ENCODE measurements at places on chromosomes 7 and 10.

DNA sequence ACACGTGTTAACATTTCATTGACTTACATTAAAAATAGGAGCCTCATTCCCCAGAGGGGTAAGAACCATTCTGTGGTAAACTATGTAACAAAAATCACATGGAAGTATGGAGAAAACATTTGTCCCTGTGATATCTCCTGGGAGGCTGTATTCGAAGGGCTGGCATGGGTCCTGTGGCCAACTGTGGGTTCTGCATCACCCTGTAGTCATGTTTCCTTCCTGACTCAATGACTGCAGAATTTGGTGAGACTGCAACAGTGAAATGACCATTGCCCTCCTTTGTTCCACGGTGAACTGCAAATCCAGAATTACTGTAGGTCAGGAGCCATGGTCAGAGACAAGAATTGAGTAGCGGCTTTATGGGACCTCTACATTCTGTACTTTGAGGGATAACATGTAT is 3.6 kb upstream of the ZEB1 start:
- DNase-seq, result no peak

- no peak for DNase-seq
These were observed 289.2 kb upstream of the NRP1 start for GRCh38 chr10:33623669-33624068.

GRCh38 chr10:82162549-82163195 is 287.7 kb downstream of the NRG3 start:
- DNase-seq, result no peak

GRCh38 chr7:30019387-30019786 is 7.1 kb downstream of the FKBP14 start:
- no peak for DNase-seq

- no peak for DNase-seq
These were observed 228.6 kb upstream of the TMEM72 start for GRCh38 chr10:44682507-44682906.

- no peak for DNase-seq
These were observed 21.3 kb downstream of the MDH2 start for GRCh38 chr7:76069238-76069638.

DNA sequence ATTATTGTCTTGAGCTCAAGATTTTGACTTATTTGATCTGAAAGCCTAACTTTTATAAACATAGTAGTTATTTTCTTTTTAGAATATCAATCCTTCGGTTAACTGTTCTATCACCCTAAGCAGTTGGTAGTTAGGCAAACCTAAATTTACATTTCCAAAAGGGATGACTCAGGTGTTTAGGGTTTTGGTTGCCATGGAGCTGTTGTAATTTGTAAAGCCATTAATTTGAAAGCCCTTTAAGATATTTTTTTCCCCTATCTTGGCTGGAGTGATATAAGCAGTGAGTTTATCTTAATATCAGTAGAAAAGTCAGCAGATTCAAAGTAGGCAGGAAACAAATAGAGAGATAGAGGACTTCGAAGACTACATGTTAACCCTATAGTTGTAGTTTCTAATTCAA is 1472.6 kb upstream of the CELF2 start:
- DNase-seq, result no peak

DNA sequence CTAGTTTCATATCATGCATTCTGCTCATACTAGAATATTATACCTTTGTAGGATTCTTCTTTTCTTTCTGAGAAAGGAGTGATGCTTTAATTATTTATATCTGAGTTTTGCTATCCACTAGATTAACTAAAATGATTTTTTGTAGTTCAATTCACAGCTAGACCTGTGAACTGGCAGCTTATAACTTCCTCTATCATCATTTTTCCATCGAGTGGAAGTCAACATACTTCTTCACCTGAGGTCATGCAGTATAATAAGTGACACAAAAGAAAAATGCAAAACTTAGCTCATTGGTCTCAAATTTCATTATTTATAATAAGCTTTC is 8.0 kb downstream of the LRRN3 start:
- no peak for DNase-seq

GRCh38 chr10:30883116-30883515 is 148.5 kb downstream of the ZNF438 start:
- no peak for DNase-seq

- DNase-seq, result no peak
These were observed 6.3 kb upstream of the IL2RA start for GRCh38 chr10:6068422-6068821.

GRCh38 chr10:83127942-83128575 is 1011.2 kb upstream of the GHITM start:
- DNase-seq, result no peak

DNA sequence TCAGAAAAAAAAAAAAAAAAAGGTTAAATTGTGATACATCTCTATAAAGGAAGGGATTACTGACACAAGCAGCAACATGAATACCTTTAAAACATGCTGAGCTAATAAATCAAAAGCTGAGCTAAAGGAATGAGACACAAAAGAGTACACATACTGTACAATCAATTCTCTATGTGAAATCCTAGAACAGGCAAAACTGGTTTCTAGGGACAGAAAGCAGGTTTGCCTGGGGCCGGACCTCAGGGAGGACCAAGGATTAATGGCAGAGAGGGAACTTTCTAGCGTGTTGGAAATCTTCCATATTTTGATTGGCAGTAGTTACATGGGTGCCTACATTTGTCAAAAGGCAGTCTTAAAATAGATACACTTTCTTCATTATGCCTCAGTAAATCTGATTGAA is 52.5 kb downstream of the KLRG2 start:
- DNase-seq, result no peak

- no peak for DNase-seq
These were observed 120.3 kb upstream of the ADAM12 start for GRCh38 chr10:126508535-126509040.

GRCh38 chr10:100745882-100746783 is 751 bp downstream of the PAX2 start:
- no peak for DNase-seq

DNA sequence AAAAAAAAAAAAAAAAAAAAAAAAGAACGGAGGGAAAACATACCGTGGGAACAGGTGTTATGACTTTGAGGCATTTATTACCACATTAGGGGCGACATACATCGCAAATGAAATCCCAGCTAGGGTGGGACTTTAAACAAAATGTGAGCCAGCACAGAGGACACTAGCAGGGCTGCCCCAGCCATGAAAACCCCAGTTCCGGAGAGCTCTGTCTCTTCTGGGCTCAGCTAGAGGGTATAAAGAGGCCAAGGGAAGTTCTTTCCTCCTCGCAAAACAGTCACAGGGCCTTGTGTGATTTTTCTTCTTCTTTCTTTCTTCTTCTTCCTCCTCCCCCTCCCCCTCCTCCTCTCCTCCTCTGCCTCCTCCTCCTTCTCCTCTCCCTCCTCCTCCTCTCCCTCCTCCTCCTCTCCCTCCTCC is 59.9 kb upstream of the ECHDC3 start:
- DNase-seq, result no peak

DNA sequence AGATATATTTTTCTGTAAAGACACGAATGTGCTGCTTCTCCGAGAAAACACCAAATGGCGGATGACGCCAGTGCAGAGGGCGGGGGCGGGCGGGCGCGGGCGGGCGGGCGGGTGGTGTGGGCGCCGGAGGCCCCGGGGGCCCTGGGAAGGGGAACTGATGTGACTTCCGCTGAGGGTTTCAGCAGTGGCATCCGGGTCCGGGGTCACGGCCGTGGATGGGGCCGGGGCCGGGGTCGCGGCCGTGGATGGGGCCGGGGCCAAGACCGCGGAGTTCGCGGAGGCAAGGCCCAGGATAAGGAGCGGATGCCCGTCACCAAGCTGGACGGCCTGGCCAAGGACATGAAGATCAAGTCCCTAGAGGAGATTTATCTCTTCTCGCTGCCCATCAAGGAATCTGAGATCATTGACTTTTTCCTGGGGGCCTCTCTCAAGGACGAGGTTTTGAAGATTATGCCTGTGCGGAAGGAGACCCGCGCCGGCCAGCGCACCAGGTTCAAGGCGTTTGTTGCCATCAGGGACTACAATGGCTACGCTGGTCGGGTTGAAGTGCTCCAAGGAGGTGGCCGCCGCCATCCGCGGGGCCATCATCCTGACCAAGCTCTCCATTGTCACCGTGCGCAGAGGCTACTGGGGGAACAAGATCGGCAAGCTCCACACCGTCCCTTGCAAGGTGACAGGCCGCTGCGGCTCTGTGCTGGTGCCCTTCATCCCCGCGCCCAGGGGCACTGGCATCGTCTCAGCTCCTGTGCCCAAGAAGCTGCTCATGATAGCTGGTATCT is 20.3 kb upstream of the IGF2BP3 start:
- peak; percentile 82 for DNase-seq

DNA sequence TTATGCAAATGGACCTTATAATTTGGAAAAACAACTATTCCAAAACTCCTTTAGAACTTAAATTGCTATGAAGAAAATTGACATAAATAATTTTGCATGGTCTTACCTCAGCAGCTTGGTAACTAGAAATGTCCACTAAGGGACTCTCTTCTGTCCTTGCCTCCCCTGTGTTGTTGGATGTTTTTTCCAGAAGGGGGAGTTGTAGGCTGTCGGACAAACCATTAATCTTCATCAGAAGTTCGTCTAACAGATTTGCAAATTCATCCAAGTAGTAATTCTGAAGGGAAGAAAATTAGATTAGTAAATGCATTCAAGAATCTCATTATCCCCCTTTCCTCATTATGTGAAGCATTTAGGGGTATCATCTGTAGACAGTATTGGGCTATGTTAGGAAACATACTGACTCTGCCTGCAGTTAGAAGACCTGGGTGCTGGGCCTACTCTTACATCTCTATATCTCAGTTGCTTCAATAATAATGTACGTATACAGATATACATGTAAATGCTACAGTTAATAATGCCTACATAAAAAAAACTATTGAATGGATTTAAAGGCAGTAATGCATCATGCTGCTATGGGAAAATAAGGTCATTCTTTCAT is 155.6 kb downstream of the PKD1L1 start:
- no peak for DNase-seq

DNA sequence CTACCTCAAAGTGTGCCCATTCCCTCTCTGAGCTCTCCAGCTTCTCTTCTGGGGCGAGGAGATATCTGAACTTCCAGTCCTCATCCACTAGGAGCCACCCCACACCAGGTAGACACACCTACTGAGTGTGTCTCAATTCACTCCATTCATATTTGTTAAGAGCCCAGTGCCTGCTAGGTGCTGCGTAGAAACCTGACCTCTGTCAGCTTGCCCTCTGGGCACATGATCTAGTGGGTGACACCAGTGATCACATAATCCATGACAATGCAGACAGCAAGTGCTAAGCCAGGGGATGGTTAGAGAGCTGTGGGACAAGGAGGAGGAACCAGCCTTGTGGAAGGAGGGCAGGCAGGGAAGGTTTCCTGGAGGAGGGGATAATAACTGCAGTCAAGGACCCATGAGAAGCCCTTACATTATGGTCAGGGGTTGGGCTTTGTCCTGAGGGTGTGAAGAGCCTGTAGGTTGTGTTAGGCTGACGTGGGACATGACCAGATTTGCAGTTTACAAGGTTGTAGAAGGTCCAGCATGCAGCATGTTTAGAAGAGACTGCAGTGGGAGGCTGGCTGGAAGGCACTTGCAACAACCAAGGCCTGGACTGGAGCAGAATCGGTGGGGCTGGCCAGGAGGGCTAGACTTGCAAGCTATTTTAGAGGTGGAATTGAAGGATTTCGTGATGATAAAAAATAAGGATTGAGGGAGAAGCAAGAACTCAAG is 81.8 kb downstream of the COL13A1 start:
- no peak for DNase-seq

DNA sequence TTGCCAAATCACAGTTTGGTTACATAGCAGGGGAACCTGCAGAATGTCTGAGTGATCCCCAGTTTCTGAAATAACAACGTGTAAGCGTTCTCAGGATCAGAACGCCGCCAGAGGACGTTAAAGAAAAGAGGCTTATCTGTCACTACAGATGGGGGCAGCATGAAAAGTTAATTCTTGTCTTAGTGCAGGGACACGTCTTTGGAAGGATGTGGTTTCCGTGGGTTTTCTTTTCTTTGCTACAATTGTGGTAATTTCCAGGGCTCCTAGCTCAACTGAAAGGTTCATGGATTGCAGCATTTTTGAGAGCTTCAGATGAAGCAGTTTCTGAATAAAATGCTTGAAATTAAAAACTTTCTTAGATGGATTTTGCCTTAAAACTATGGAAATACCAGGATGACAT is 106.6 kb downstream of the PRKCQ start:
- DNase-seq, result peak; percentile 73

- DNase-seq, result no peak
These were observed 117.2 kb upstream of the GLCCI1 start for GRCh38 chr7:7851381-7851780.

- DNase-seq, result no peak
These were observed 21.5 kb upstream of the TMEM213 start for GRCh38 chr7:138776166-138776833.
